ENCODE measurements at places on chromosomes 11 and 22.

GRCh38 chr22:49568751-49569285 is 258.9 kb downstream of the BRD1 start:
- no peak for DNase-seq

- DNase-seq, result no peak
These were observed 49.1 kb upstream of the CD5 start for GRCh38 chr11:61053191-61053590.

- no peak for DNase-seq
These were observed 32.6 kb downstream of the USH1C start for GRCh38 chr11:17511571-17511970.

GRCh38 chr11:95372097-95372656 is 141.2 kb upstream of the SESN3 start:
- DNase-seq, result no peak

DNA sequence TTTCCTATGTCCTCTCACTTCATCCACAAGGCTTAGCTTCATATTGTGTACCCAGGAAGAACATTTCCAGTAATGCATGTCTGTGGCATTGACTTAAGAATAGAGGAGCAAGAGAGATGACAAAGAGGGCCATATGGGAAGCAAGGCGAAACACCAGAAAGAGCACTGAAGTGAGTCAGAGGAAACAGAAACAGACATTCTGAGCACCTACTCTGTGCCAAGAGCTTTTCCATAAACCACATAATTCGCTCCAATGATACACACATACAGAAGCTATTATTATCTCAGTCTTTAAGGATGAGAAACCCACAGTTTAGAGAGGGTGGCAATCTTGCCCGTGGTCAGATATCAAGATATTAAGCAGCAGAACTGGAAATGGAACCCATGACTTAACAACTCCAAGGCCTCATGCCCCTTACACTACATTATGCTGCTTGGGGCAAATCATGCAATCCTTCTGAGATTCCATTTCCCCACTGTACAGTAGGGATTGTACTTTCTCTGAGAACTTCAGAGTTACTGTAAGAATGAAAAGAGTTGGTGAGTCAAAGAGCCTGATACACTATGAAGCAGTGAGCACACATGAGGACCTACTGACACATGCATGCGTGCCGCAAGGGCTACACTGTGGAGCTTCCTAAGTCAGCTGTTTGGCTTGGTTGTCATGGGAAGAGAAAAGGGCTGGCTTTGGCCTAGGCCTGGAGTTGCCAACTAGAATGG is 126.6 kb downstream of the KCNC1 start:
- DNase-seq, result no peak

DNA sequence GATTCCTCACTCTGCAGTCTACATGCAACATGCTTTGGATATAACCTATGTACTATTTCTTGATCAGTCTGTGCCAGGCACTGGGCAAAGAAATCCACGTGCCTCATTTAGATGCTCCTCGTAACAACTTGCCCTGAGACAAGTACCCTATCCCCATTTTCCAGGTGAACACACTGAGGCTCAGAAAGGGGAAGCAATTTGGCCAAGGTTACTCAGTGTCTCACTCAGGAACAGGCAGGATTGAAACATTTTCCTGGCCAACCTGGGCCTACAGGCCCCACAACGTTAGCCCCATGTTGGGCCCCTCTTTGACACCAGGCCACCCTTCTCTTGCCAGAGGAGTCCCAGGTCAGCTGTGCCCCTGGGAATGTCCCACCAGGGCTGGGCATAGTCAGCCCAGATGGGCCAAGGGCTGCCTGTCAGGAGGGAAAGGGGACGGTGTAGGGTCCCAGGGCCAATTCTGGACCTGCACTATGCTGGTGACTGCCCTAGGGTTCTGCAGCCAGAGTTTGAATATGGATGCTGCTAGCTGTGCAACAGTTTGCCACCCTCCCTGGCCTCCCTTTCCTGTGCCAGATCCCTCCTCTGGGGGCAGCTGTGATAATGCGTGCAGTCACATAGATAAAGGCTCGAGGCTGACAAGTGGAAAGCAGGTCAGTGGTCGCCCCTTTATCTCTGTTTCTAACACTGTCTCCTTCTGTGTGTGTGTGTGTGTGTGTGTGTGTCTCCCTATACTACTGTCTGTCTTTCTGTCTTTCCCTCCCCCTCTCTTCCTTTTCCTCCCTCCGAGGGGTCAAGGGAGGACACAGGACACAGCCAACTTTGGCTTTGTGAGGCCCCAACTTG is 10.4 kb upstream of the EMID1 start:
- DNase-seq, result no peak

DNA sequence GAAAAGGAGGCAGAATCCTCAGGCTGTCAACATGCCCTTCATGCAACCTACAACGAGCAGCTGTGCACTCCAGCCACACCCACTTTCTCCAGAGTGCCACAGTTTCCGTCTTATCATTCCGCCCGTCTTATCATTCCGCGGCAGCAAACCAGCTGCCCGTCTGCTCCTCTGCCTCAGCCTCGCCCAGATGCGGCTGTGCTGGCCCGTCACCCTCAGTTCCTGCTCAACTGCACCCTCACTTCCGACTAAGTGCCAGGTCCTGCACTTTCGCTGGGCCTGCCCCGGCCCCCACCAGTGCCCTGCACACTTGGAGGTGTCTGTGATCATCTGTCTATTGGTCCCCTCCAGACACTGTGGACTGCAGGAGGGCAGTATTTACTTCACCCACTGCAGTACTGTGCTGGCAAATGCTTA is 43.7 kb downstream of the MICAL3 start:
- DNase-seq, result no peak

DNA sequence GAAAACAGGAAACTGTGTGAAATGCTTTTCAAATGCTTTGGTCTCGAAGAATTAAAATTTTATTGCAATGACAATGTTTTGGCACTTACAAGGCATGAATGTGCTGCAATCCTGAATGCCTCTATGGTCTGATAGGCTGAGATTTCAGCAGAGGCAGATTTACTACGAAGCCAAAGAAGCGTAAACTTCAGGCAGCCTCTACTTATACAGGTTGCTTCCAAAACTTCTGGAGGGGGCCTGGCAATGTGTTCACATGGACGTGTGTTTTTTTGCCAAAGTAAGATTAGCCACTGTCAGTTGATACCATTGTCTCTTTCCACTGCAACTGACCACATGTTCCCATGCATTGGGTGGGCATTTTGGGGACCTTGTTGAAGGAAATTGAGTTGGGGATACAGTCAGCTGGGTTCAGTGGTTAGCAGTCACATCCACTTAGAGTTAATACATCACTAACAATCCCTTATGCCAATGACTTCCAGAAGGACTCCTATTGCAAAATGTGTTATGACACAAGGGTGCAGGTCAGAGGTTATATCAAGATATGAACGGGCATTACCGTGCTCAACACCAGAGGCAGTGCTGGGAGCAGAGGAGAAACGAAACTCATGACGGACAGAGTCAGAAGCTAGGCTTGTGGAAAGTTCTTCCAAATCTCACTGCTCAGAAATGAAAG is 48.8 kb downstream of the ABTB2 start:
- no peak for DNase-seq

DNA sequence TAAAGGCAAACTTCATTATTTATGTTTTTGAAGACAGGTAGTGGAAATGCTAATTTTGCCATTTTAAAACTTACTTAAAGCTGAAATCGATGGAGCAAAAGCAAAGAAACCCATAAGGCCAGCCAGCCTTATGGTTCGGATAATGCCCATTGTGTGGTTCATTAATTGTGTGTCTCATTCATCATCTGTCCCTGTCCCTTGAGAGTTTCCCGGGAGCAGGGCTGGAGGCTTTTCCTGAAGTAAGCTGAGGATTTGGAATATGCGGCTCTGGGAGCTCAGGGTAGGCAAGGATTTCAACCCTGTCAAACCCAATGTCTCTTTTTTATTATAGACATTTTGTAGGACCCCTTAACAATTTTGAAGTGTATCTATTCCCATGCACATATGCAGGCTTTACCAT is 790.0 kb upstream of the KIRREL3 start:
- no peak for DNase-seq

DNA sequence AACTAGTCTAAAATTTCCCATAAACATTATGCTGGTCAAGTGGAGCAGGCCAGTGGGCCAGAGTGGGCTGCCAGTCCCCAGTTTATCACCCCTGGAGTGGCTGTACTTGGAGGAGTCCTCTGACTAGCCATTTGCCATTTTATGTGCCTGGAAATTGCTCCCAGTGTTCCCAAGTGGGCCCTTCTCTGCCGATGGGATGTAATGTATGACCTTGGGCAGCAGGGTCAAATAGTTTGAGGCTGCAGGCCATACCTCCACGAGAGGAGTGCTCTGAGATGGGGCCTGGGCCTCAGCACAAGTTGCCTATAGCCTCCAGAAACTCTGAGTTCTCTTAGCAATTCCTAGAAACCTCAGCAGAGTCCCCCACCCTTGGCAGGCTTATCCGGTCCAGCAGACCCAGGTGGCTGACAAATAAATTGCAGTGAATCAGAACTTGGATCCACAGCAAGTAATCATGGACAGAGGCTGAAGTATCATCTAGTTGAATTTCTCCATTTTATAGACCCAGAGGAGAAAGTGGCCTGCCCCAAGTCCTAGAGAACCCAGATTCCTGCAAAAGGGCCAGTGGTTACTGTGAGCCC is 17.8 kb upstream of the PATZ1 start:
- no peak for DNase-seq

DNA sequence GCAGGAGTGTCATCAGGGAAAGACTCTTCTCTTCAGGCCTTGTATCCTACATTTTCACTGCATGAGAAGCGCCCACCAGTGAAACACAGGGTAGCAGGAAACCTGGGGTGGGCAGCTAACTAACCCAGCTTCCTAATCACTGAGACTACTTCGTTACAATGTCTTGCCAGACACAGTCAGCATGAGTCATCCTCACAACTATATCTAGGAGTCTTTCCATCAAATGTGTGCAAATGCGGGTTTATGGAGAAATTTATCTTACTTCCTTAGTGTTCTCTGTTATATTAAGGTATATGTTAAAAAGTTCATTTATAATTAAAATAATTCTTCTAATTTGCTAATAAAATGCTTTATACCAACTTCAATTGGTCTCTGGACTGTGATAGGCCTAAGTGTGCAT is 79.9 kb upstream of the RAB1B start:
- no peak for DNase-seq

DNA sequence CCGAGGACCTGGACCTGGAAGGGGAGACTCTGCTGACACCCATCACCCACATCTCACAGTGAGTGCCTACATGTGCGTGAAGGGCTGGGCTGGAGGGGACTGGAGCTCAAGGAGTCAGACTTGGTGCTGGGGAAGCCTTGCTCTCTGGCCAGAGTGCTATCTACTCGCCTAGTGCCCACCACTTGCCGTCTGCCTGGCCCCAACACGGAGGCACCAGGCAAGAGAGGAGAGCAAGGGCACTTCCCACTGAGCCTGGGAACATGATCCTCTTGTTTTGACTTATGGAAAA is 37.8 kb downstream of the KCNQ1OT1 start:
- DNase-seq, result no peak

GRCh38 chr11:133579165-133580031 is 47.1 kb upstream of the OPCML start:
- DNase-seq, result no peak

GRCh38 chr11:30917859-30918478 is 331.8 kb upstream of the MPPED2 start:
- DNase-seq, result peak; percentile 65

GRCh38 chr22:37431366-37431765 is 4.1 kb upstream of the ELFN2 start:
- DNase-seq, result no peak

DNA sequence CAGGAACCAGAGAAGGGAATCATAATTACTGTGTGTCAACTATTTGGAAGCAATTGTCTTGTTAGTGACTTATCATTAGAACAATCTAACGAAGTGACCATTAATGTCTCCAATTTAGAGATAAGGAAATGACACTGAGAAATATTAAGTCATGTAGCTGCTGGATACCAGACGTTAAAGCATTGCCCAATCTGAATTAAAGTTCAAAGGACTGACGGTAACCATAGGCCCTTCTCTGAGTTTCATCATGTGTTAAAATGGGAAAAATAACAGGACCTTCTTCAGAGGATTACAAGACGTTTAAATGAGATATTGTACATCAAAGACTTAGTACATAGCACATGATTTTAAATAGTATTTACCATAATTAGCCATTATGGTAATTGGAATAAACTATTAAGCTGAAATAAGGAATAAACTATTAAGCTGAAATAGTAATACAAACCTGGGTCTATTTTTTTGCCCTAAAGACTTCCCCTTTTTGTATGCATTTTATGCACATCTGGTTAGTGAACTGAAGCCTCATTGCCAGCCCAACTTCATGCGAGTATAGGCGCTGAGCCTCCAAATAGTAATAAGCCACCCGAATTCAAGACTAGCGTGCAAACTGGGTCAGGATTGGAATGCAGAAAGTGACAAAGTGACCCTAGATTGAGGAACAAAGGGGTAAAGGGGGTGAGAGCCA is 41.0 kb downstream of the GLYATL1 start:
- no peak for DNase-seq

Data from MM.1S (cell line).